Ecto neural progenitor cell (in vitro differentiated cells): ENCODE measurements at places on chromosomes 3 and 15.
A peak's percentile ranks its signal among the peaks of the same experiment; 100 is the strongest.

GRCh38 chr15:71336671-71337070, 221.4 kb downstream of the THSD4 start:
- no peak for DNase-seq

GRCh38 chr3:124532071-124532470, 198.2 kb upstream of the UMPS start:
- no peak for DNase-seq

- DNase-seq: no peak
Measured at GRCh38 chr15:63260791-63261190, 16.6 kb upstream of the APH1B start.

GRCh38 chr3:77271711-77272110, 231.8 kb downstream of the ROBO2 start:
- DNase-seq: no peak

- DNase-seq: no peak
Measured at GRCh38 chr3:151316267-151316991, at the start of gene GPR87. GPR87 (minus strand) TSS chr3:151316820; CDS start chr3:151300100, 16,720 bp downstream.

GRCh38 chr3:61719278-61719977, 158.1 kb downstream of the PTPRG start:
- DNase-seq: no peak

DNA sequence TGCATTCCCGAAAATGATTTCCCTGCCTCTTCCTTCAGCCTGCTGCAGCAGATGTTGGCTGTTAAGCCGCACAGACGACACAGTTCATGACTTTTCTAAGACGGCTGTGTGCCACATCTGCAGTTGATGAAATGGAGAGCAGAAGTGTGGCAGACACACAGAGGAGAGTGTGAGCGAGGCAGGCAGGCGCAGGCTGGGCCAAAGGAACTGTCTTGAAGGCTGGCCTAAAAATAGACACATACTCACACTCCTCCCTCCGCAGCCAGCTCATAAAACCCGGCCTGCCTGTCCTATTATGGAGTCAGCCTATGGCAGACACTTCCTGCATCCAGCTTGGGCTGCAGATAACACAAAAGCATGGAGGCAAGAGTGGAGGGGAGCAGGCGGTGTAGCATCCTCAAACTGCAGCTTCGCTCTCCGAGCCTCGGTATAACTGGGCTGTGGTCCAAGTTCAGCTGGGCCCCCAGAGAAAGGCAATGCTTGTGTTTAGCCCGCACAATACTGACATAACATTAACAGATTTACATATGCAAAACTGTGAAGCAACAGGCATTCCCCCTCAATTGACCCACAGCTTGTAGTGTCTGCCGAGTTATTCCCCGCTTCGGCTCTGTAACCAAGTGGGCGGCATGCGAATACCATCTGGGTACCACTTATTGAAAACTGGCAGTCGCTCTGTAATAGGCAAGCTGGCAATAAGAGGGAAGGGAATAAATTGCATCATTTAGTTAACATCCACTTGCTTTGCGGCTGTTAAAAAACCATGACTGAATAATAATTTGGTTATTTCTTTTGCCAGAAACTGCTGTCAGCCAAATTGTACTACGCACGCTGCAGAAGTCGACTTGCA, 40.8 kb downstream of the FOXP1 start:
- peak; percentile 45 for DNase-seq

GRCh38 chr3:25125201-25125600, 302.9 kb upstream of the RARB start:
- DNase-seq: no peak

- DNase-seq: no peak
Measured at GRCh38 chr15:64693134-64693533, 82.3 kb downstream of the RBPMS2 start.

GRCh38 chr3:111278959-111279358, 207.3 kb downstream of the NECTIN3 start:
- no peak for DNase-seq

GRCh38 chr3:151011427-151011826, 38.9 kb upstream of the CLRN1 start:
- no peak for DNase-seq

- no peak for DNase-seq
Measured at GRCh38 chr3:82353306-82354171, 592.1 kb upstream of the GBE1 start.

- DNase-seq: no peak
Measured at GRCh38 chr3:57985176-57985983, 22.8 kb upstream of the FLNB start.

GRCh38 chr3:98556164-98557130, 24.7 kb downstream of the GPR15 start:
- DNase-seq: no peak
